ENCODE measurements at places on chromosomes 7 and 10.

DNA sequence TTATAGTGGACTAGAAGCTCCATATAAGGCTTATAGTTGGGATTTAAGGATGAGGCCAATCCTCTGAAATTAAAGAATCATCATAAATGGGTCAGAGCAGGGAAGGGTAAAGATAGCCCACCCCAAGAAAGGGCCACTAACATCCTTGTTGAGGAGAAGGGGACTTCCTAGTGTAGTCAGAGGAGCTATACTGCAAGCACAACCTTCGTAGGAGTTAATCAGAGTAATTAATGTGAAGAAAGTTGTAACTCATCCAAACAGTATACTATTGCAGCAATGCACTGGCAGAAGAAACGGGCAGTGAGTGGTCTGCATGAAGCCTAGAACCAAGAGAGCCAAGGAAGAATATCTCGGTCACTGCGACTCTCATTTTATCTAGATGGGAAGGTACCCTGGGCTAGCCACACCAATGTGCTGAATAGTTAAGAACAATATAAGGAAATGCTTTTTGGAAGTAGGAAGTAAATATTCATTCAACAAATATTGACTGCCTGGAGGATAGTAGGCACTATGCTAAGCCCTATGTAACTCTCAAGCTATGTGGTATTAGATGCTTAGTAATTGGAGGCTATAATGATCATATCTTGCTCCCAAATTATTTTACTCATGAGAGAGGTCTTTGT, 13.3 kb downstream of the OTUD1 start:
- no peak for DNase-seq

- no peak for DNase-seq
Observed at GRCh38 chr10:100623521-100624230, 87.9 kb downstream of the HIF1AN start.

DNA sequence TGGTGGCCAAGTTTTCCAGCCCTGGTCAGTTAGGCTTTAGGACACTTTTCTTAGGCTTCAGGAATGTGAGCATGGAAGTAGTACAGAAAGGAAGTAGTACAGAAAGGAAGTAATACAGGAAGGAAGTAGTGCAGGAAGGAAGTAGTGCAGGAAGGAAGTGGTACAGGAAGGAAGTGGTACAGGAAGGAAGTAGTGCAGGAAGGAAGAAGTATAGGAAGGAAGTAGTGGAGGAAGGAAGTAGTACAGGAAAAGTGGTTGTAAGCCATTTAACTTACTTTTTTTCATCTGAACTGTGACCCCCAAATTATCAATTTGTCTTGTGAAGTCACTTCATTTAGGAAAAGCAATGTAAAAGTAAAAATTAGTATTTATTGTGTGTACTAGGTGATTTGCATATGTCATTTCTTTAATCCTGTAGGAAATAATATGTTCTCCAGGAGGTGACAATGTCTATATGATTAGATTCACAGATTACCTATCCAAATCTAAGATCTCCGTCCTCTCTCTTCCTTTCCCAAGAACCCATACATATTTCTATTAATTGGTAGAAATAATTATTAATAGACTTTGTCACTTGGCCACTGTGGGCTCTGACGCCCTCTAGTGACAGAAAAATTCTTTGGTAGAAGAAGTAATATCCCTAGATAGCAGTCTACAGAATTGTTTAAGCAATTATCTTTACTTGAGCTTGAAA, 3.9 kb upstream of the FAS start:
- DNase-seq: no peak

DNA sequence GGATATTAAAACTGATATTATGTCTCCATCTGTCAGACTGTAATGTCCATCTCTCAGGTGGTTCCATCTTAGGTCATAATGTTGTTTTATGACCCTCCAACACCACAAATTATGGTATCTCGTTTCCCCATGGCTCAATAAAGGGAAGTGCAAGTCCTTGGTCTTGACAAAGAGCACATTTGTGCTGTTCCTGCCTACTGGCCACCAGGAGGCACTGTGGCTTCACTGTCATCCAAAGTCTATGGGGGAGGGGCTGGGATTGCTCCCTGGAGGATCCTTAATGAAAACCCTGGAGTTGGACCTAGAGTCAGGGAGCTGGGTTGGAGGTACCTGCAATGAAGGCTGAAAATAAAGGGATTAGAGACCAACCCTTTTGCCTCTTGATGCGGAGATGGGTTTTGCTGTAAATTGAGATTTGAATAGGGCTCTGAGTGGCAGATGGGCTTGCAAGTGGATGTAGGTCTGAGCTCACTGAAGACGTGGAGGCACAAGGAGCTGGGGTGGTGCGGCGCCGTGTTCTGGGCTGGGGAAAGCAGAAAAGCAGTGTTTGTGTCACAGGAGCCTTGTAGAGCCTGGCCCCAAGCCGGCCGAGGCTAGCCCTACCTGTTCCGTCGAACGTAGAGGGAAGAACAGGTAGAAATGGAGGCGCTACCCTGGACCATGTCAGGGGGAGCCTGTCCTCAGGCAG, 180.5 kb upstream of the PRSS58 start:
- no peak for DNase-seq

DNA sequence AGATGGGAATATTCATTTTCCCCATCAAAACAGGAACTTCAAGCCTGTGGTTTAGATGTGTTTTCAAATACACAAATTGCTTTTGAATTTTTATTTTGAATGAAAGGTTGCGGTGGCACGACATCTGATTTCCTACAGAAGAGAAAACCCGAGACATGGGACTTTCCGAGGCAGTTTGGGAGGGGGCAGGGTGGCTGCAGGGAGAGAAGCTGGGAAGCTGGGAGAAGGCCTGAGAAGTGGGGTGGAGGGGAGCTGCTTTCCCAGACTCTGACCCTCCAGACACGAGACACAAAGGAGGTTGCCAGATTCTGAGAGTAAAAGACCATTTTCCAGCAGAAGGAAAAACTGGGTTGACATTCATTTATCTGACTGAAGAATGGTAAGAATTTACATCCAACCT, 19.6 kb downstream of the TMEM176A start:
- no peak for DNase-seq

DNA sequence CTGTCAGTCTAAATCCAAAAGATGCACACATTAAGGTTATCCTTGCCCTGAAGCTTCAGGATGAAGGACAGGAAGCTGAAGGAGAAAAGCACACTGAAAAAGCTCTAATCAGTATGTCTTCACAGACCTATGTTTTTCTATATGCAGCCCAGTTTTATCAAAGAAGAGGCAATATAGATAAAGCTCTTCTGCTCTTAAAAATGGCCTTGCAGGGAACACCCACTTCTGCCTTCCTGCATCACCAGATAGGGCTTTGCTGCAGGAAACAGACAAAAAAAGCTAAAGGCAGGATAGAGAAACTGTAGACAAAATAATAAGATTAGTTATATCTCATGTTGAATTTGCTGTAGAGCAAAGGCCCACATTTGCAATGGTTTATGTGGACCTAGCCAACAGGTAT, 14.9 kb upstream of the IFIT1B start:
- no peak for DNase-seq

- no peak for DNase-seq
Observed at GRCh38 chr10:77943121-77943901, 16.8 kb upstream of the DLG5 start.

DNA sequence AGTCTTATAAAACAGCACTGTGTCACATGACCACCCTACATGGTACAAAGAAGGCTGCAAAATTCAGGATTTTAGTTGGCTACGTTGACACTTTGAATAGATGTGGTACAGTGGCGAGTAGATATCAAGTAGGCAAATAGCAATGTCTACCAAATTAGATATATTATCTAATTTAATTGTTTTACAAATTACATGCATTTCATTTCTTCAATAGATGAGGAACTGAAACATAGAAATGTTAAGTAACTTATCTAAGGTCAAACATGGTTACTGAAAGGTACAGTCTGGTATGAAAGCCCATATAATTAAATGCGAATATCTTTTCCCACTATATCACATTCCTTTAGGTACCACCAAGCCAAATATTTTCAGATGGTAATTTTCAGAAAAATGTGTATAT, 972.2 kb downstream of the NRG3 start:
- no peak for DNase-seq

- no peak for DNase-seq
Observed at GRCh38 chr7:9776900-9777299, 1196.8 kb upstream of the PHF14 start.

DNA sequence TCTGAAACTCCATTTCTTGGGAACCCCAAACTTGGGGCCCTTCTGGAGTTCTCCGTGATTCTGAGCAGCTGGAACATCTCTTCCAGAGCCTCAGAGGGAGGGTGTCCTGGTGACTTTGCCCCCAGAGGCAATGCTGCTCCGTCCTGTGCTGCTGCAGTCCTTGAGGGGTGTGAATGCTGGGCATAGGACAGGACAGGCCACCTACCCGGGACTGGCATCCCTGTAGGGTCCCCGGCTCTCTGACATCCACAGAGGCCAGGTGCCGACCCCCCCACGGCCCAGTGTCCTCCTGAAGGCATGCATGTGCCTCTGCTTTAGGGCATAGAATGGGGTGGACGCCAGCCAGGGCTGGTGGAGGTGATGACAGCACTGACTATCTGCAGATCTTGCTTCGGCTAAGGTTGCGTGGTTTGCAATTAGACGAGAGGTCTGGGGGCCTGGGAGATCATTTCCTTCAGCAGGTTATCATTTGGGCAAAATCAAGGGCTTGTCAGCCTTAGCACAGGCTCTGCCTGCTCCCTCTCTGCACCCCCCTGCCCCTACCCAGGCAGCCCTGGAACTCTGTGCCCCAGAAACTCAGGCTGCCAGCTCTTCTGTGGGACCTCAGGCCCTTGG, 136.9 kb upstream of the GPR26 start:
- DNase-seq: no peak

GRCh38 chr7:80260606-80261005, 126.0 kb downstream of the GNAI1 start:
- DNase-seq: no peak

DNA sequence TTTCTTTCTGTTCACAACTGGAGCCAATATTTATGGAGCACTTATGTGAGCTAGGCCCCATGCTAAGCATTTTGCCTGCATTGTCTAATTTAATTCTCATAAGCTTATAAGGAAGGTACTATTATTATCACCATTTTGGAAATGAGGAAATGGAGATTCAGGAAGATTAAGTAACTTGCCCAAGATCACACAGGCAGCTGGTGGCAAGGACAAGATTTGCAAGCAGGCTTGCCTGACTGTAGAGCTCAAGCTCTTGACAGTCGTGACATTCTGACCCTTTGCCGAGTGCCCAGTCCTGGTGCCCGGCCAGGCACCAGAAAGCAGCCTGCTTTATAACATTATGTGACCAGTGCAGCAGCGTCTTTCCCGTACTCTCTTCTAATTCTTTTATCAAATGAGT, 38.2 kb downstream of the WNT2 start:
- no peak for DNase-seq

- no peak for DNase-seq
Observed at GRCh38 chr7:114874170-114874569, 47.7 kb upstream of the MDFIC start.

- DNase-seq: no peak
Observed at GRCh38 chr7:114504586-114504985, 90.0 kb downstream of the FOXP2 start.

GRCh38 chr7:49866076-49866735, 92.8 kb downstream of the VWC2 start:
- DNase-seq: no peak

- DNase-seq: no peak
Observed at GRCh38 chr7:4687956-4688355, 5.9 kb downstream of the FOXK1 start.

DNA sequence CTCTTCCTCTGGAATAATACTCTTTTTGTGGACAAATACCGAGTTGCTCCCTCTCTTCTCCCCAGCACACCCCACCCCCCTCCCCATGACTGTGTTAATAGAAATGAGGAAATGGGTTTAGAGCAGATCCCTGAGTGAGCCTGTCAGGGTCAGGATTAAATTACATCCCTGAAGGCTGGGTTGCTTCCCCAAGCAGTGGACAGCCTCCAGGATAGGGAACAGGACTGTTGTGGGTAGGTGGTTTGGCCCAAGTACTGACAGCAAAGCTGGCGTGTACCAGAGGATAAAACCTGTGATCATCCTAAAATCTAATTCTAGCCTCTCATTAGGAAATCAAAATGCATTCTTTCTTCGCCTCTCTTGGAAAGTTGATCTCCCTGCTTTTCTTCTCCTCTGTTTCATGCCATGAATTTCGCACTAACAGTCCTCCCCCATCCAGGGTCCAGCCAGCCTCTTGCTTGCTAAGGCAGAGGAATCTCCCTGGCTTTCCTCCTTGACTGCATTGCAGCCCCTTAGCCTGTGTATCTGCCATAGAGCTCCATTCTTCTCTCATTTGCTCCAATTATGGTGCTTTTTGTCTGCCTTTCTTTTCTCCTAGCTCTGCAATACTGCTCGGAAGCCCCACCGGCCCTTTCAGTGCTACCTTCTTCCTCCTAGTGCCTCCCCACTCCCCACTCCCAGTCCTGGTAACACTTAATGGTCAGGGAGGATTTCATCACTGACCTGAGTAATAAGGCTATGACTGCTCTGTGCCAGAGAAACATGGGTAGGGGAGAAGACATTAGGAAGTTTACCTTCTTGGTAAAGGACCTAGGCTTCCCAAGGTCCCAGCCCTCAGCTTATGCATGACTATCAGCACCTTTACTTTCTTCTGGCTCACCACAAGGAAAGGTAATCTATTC, 8.4 kb downstream of the LRRC4 start:
- DNase-seq: no peak

DNA sequence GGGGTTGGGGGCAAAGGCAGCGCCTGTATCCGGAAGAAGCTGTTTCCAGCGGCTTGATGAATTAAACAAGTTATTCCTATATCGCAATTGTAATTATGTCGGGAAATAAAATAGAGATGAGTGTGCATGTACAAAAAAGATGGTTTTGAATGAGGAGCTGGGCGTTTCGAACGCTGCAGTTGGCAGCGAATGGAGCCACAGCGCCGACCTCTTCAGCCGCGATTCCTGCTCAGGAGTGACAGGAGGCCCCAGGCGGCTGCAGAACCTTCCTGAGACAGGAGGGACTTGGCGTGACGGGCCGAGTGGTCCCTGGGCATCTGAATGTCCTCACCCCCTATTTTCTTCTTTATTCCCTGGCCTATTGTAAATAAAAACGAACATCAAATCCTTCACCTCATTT, 184.9 kb downstream of the DNAJB6 start:
- DNase-seq: no peak

- no peak for DNase-seq
Observed at GRCh38 chr7:135673360-135673706, 11.0 kb downstream of the STMP1 start.

DNA sequence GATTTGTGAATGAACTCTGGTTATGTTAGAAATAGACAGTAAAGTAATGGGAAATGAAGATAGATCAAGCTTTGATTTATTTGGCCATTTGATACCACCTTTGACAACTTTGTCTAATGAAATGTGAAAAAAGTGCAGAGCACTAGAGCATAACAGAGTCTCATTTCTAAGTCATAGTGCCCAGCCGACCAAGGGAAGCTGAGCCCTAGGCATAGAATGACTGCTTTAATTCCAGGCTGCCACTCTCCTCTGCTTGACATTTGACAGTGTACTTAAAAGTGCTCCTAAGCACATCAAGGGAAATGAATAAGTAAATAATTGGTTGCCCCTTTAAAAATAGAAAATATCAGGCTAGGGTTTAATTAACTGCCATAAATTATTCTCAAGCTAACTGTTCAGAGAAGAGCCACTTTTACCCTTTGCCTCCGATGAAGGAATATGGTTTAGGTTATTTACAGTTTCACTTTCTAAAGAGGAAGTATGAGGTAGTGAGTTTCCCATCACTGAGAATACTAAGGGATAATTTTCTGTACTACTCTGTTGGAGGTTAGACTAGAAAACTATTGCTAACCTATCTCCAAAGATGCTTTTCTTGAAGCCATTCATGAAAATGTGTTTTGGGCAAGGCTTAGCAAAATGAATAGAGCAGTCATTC, 591.6 kb downstream of the REEP3 start:
- peak; percentile 1 for DNase-seq

GRCh38 chr10:120702032-120702431, 149.1 kb upstream of the WDR11 start:
- no peak for DNase-seq

- DNase-seq: no peak
Observed at GRCh38 chr7:111368381-111369065, 193.8 kb downstream of the IMMP2L start.

Data from naive thymus-derived CD4-positive, alpha-beta T cell (primary cell).